ENCODE measurements at places on chromosomes 5 and 9. TPM values are rescaled to one million over a fixed set of nuclear protein-coding genes. Genes with fewer than 3 reads are reported as not detected.

The PRUNE2 gene
- 3.6 TPM for total RNA-seq

The CCDC180 gene
- total RNA-seq, result 0.30 TPM

The IL7R gene
- total RNA-seq, result 14.0 TPM

The ADGRD2 gene
- not detected for total RNA-seq

The HAVCR1 gene
- total RNA-seq, result not detected

The PAPPA gene
- total RNA-seq, result 11.1 TPM

The ADAMTS13 gene
- total RNA-seq, result 1.2 TPM

The CBY3 gene
- not detected for total RNA-seq

The GLRA1 gene
- not detected for total RNA-seq

The NR2F1-AS1 gene
- 8.4 TPM for total RNA-seq

The FOXE1 gene
- not detected for total RNA-seq

The GLDC gene
- total RNA-seq, result 0.34 TPM

The TNFAIP8 gene
- total RNA-seq, result 19.2 TPM

The SLC12A7 gene
- 4.7 TPM for total RNA-seq

The FCN2 gene
- not detected for total RNA-seq

The FOCAD gene
- total RNA-seq, result 38.5 TPM
